ENCODE measurements at places on chromosomes 5 and 9. TPM values are rescaled to one million over a fixed set of nuclear protein-coding genes. Genes with fewer than 3 reads are reported as not detected.
A peak's percentile ranks its signal among the peaks of the same experiment; 100 is the strongest.

DNA sequence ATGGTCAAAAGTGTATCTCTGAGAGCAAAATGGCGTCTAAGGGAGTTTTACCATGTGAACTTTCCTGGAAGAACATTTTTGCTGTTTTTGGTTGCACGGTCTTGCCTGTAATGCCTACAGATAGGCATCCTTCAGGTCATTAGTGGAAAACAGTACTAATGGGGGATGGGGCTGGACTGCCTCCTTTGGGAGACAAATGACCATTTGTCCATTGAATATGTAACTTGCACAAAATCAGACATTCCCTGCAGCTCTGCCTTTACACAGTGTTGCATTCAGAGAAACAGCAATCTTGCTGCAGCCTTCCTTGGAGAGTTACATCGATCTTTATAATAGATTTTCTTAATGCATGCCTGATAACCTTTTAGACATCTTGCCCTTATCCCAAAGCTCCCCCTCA is 138.5 kb upstream of the EGFLAM start:
- no peak for DNase-seq

GRCh38 chr5:68730220-68730978 is 363.4 kb upstream of the SLC30A5 start:
- DNase-seq = peak; percentile 38

Gene SLC6A19
- polyA plus RNA-seq = 199 TPM

GRCh38 chr9:124414612-124415011 is 630 bp downstream of the PSMB7 start:
- DNase-seq = no peak

Gene ENC1
- polyA plus RNA-seq = 20.0 TPM

GRCh38 chr9:122128007-122128968 is 31.3 kb downstream of the NDUFA8 start:
- DNase-seq = no peak

Gene PCDHGC3
- polyA plus RNA-seq = 3.0 TPM

GRCh38 chr9:109766351-109766750 is 13.6 kb upstream of the PALM2AKAP2 start:
- no peak for DNase-seq

Gene CDH9
- polyA plus RNA-seq = not detected

- DNase-seq = no peak
Observed at GRCh38 chr5:172299916-172300439, 16.4 kb upstream of the UBTD2 start.

GRCh38 chr9:133994353-133995011 is 2.4 kb upstream of the VAV2 start:
- DNase-seq = peak; percentile 69

Gene FBXL7
- 1.9 TPM for polyA plus RNA-seq

DNA sequence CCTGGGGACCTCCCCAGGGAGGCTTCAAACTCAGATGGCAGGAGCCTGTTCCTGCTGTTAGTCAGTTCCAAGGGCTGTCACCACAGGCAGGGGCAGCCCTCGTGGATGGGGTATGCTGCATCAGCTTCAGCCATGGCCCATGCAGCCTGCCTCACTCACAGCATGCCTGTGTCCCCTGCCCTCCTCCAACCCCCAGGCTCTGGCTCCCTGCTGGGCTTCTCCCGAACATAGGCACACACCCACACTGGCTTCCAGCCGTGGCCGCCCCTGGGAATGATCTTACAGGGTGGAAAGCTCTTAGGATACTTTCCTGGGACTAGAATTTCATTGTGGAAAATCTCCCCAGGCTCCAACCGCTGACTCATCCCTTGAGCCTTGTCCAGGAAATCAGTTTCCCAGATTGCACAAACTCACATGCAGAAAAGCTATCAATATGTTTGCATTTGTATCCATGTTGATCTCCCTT is 163.8 kb downstream of the SEC61B start:
- no peak for DNase-seq

Gene TMED9
- polyA plus RNA-seq = 183 TPM

GRCh38 chr9:137786511-137786920 is 91.1 kb upstream of the CACNA1B start:
- no peak for DNase-seq

DNA sequence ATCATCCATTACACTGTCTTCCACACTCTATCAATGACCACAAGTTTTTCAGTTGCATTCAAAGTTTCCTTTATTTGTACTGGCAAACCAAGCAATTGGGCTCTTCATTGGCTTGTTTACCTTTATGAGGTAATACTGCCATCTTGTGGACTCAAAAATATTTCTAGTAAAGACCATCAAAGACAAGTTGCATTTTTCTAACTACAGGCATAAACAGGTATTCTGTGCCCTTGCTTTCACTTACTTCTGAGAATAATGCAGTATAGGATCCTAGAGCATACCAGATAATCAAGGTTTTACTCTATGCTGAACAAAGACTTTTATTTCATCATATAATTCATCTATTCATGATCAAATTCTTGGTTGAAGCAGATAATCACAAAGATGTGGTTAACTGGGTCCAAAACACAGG is 173.7 kb upstream of the POU5F2 start:
- peak; percentile 44 for DNase-seq

DNA sequence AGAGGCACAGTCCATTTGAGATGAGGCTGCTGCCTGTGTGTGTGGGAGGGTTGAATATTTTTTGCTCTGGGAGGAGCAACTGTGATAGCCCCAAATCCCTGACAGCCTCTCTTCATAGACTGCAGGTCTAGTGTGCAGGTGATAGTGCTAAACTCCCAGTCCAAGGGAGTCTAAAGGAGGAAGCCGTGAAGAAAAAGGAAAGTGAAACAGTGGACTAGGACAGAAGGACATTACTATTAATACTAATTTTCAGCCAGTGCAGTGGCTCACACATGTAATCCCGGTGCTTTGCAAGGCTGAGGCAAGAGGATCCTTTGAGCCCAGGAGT is 295.0 kb downstream of the PDE4D start:
- DNase-seq = peak; percentile 77

DNA sequence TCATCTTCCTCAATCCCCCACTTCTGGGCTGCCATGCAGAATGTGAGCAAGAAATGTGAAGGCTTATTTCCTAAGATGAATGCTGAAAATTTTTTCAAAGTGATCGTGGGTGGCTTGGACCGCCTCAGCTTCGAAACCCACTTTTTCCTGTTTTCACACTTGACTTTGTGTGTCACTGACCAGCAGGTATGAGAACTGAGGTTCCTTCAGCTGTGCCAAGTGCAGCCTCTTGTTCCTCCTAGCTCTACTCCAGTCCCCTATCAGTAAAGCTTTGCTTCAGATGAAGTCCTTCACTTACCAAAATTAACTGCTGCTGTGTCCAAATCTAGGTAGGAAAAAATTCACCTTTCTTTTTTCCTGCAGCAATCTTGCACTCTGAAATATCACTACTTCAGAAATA is 382.6 kb downstream of the DTWD2 start:
- DNase-seq = no peak

Gene TMEM252
- polyA plus RNA-seq = not detected

Data from small intestine (tissue), 16 donors.